Stimulated activated CD4-positive, alpha-beta T cell treated with anti-CD3 and anti-CD28 coated beads, Interleukin-2, amount 100 ng/mL, for 48 hours (primary cell): ENCODE measurements at places on chromosomes 1 and 21.

GRCh38 chr1:224331326-224331725 is 1.4 kb upstream of the NVL start:
- DNase-seq, result no peak

DNA sequence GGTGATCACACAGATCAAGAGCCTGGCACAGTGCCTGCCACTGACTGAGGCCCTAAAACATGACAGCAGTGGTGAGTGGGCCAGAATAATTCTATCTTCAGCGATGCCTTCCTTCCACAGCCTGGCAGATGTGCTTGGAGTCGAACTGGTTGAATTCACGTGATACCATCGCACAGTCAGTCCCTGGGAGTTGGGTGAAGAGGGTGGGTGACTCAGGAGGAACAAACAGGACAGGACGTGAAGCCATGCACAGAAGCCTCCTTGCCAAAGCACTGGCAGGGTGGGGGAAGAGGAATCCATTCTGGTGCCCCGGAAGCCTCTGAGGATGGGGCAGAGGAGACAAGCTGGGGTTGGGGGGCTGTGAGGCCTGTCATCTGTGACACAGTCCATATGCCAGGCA is 80.3 kb upstream of the WNT4 start:
- DNase-seq, result no peak

DNA sequence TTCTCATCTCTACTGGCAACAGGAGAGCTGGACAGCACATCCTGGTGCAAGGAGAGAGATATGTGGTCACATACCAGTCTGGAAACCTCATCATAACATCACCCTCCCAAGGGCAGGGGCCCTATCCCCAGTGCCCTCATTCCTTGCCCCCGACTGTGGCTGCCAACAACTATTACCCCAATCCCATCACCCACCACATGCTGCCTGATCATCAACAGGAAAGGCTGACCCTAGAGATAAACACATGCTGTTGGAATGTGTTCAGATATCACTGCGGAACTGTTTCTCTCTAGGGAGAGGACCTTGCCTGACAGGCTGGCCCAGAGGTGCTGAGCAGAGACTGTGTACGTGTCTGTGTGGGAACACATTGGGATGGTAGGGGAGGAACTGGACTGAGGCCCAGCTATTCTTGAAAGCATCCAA is 4.5 kb upstream of the INKA2 start:
- no peak for DNase-seq

- DNase-seq, result no peak
These were observed 3.2 kb downstream of the MTHFR start for GRCh38 chr1:11802616-11802972.

DNA sequence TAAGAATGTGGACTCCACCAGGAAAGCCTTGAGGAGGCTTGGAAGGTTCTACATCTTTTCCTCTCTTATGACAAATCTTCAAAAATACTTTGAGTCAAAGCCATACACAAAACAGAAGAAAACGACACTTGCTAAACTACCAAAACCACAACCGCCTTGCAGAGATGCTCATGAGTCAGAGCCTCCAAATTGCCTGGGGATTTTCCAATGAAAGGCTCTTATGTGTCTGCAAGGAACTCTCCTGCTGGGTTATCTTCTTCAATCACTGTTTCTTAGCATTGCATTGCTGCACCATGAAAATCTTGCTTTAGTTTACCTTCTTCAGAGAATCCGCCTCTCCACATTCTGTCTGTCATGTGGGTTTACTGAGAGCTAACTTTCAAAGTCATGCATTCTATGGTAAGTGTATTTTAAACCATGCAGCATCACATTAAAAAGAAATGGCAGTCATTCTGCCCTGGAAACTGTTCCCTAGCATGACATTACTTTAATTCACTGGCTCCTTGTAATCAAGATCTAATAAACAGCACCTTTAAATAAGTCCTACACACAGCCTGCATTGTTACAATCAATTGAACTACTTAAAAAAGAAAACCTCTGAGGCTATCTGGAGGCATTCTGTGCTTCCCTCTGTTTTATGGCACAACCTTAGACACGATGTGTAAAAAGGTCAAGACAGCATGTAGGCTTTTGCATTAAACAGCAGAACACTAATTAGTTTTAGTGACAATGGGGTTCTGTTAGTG is 210.0 kb upstream of the FOXD3 start:
- no peak for DNase-seq

DNA sequence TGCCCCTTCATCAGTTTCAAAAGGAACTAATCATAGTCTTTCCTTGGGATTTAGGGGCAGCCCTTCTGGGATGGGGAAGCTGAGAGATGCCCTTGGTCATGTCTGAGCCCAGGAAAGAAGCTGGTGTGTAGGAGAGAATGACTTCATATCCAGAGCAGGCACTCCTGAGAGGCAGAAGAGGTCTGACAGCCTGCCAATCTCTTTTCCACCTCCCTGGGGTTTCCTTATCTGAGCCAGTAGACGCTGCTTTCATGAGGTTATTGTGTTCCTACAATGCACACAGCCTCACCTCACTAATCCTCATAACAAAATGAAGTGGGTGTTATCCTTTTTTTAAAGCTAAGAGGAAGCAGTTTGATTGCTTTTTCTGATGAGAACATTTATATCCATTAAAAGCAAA is 14.1 kb downstream of the ROR1 start:
- no peak for DNase-seq

DNA sequence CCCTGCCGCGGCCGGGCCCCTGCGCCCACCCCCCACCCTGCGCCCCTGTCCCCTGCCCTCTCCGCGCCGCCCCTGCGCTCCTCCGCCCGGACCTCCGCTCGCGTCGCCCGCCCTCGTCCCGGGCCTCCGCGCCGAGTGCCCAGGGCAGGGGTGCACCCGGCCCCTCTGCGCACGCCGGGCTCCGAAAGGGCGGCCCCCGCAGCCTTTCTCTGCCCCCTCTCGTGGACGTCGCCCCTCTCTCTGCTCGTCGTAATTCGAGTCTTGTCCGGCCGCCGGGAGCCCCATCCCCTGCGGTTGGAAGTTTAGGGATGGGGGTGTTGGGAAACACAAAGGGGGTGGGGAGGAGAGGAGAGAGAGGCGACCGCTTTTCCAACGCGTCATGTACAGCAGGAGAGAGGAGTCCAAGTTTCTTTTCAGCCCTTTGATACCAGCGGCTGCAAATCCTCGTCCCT is 407 bp downstream of the GALNT2 start:
- no peak for DNase-seq

- no peak for DNase-seq
These were observed 100.5 kb downstream of the SYF2 start for GRCh38 chr1:25131794-25132193.

- DNase-seq, result no peak
These were observed 96.7 kb upstream of the TMPRSS2 start for GRCh38 chr21:41604583-41605041.

DNA sequence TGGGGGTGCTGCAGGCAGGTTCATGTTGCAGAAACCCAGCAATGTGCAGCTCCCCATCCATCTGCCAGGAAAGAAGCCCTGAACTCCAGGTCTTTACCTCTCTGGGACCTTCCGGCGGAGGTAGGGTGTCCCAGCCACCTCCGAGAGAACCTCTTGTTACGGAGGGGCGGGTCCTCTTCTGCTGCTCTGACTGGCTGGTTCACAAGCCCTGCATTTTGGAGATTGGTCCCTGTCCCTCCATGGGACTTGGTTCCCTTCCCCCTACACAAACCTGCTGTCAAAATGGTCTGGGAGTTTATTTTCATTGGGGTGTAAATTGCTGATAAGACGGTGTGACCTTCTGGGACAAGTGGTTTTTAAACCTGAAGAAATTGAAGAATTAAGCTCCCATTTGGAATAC is 8.0 kb upstream of the CELSR2 start:
- no peak for DNase-seq

DNA sequence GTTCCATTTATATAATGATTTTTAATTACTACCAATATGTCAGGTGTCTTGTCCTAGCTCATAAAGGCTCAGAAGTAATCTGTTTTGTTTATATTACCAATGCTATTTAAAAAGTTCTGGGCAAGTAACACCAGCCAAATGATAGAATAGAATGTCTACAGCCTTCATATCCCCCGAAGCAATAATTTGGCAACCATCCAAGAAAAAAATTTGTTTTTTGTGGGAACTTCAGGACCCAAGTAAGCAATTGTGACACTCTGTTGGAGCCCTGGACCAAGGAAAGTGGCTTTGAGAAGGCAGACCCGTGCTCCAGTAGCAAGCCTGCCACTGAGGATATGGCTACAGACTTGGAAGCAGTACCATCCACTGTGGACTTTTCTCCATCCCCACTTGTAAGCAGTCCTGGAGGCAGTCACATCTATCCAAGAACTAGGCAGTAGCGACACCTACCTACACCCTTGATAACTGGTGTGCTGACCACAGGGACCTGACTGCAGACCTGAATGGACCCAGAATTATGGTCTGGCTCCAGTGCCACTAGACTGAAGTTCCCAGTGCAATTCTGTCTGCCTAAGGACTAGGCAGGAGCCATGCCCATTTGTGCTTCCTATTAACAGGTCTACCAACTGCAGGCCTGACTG is 870.7 kb upstream of the ADGRL2 start:
- no peak for DNase-seq

DNA sequence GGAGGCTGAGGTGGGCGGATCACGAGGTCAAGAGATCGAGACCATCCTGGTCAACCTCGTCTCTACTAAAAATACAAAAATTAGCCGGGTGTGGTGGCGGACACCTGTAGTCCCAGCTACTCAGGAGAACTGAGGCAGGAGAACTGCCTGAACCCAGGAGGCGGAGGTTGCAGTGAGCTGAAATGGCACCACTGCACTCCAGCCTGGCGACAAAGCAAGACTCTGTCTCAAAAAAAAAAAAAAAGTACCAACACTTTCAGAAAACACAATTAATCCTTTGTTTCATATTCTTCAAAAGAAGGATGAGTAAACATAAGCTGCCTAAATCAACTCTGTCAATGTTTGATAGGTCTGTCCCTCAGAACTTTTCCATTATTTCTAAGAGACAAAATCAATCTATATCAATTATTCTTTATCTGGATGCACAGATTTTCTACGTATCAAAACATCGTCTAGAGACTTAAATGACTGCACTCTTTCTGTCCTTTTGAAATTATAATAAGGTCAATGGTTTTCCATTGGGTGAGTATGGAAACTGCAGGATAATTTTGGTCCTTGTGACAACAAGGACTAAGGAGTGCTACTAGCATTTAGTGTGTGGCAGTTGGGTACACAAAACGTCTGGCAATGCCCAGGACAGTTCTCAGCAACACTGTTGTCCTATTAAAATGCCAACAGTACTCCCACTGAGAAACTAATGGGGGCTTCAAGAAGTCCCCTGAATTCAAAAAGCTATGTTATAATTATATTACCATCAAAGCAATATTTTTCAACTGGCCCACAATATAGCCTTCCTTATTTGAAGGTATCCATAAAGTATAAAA is 40.7 kb downstream of the LPGAT1 start:
- no peak for DNase-seq

DNA sequence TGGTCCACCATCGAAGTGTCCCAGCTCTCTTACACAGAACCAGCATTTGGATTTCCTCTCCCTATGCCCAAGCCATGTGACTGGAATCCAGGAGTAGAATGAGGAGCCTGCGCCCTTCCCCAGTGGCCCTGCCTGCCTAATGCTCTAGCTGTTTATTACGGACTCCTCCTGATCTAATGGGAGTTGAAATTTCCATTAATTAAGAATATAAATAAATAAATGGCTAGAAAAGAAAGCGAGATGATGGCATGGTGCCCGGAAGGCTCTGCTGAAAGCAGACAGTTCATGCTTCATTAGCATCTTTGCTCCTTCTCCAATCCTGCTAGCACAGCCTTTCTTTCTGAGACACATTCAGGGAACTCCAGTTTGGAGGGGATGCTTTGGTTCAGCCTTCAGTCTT is 216.2 kb downstream of the SEC16B start:
- DNase-seq, result no peak
